ENCODE measurements at places on chromosomes 3 and 15.

- DNase-seq: peak; percentile 24
Observed at GRCh38 chr3:143218166-143218835, 98.7 kb downstream of the CHST2 start.

GRCh38 chr3:115699706-115700105 is 76.4 kb downstream of the GAP43 start:
- DNase-seq: no peak

DNA sequence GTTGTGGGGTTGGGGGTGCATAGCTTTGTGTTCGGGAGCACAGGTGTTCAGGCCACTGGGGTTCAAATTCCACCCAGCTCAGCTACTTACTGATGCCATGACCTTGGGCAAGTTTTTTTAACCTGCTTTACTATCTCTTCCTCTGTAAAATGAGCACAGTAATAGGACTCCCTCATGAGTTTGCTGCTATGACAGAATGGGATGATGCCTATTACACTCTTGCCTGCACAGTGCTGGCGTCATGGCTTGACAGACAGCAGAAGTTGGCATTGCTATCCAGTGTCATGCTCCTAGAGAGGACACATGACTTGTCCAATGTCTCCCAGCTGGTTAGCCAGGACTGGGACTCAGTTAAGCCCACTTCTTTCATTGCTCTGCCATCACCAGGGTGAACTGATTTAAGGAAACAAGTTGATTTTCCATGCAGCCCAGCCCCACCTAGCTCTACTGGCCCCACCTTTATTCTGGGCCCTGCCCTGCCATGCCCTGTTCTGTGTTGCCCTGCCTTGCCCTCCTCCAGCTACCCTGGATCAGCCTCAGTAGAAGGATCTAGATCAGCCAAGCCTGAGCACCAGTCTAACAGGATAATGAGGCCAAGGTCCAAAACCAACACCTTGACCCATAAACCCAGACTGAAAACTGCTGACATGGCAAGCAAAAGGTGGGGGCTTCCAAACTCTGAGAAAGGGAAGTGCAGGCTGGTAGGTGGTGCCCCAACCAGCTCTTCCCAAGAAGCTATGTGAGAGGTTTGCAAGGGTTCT is 155.8 kb upstream of the ATP11B start:
- DNase-seq: no peak

GRCh38 chr3:49295489-49296058 is 18.5 kb upstream of the C3orf62 start:
- peak; percentile 78 for DNase-seq

GRCh38 chr3:151541178-151541577 is 80.3 kb upstream of the IGSF10 start:
- no peak for DNase-seq
